ENCODE measurements at places on chromosomes 2 and 18. TPM values are rescaled to one million over a fixed set of nuclear protein-coding genes. Genes with fewer than 3 reads are reported as not detected.

- DNase-seq, result no peak
These were observed 38.5 kb upstream of the INHBB start for GRCh38 chr2:120307482-120307881.

DNA sequence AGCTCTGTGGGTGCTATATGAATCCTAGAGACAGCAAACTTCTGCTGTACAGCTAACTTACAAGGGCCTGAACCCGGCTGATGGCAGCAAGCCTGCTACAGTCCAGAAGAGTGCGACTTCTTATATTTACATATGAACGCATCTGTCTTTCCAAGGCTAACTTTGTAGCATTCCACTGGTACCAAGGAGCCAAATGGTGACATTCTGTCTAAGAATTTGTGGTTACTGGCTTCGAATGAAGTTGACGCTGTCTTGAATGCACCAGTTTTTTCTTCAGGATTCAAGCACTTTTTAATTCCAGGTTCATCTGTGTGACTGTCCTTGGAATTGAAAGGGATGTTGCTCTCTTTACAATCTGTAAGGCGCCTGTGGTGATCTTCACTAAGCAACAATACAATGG, 42.4 kb downstream of the THUMPD2 start:
- no peak for DNase-seq

DNA sequence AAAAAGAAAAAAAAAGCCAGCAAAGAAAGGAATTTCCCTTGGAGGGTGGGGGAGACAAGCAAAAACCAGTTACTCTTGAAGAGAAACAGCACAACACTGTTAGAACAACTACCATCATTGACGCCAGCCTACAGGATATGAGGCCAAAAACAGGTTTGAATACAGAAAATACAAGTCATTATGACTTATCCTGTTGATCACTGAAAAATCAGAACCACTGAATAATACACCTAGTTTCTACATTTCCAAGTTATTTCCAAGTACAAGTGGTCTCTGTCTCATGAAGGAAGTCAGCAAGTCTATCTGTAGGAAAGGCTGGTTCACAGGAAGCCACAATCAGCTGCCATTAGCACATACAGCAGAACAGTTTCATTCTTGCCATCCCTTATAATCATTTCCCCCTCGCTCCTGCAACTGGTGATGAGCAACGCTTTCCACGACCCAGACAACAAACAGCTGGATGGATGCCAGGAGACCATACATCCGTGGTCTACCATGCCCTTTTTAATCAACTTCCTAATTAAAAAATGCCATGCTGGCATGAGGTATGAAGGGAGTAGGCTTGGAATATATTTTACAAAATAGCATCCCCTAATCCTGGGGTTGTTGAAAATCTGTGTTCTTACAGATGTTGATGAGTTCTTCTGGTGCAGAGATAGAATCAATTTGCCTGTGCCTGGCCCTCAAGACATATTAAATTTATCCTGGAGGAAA, 10.4 kb downstream of the MYT1L start:
- DNase-seq, result no peak

DNA sequence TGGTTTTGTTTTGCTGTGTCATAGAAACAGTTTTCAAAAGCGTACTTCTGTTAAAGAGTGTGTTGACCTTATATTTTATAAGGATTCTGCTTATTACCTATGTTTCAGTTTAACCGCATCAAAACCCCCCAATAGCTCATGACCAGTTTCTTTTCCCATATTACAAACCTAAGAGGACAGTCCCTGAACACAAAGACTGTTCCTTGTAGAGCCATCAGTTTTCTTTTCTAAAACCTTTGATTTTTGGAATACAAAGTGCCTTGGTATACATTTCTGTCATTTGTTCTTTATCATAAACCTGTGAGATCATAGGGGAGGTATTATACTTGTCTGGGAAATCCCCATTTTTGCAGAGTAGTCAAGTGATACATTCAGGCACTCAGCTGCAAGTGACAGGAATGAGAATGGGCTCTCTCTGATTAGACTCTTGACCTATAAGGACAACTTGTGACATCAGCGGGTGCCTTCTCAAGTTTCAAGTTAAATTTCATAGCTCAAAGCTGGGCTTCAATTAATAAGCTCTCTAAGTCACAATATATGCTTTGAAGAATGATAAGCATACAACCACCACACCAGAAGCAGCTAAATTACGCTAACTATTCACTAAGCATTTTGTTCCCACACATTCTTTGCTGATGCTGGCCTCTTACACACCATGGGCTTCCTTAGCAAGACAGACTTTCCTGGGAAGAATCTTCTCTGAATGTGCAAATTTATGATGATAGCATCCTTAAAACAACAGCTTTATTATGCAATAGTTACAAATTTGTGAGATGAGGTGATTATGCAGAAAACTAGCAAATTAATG, 97.5 kb upstream of the CD302 start:
- no peak for DNase-seq

DNA sequence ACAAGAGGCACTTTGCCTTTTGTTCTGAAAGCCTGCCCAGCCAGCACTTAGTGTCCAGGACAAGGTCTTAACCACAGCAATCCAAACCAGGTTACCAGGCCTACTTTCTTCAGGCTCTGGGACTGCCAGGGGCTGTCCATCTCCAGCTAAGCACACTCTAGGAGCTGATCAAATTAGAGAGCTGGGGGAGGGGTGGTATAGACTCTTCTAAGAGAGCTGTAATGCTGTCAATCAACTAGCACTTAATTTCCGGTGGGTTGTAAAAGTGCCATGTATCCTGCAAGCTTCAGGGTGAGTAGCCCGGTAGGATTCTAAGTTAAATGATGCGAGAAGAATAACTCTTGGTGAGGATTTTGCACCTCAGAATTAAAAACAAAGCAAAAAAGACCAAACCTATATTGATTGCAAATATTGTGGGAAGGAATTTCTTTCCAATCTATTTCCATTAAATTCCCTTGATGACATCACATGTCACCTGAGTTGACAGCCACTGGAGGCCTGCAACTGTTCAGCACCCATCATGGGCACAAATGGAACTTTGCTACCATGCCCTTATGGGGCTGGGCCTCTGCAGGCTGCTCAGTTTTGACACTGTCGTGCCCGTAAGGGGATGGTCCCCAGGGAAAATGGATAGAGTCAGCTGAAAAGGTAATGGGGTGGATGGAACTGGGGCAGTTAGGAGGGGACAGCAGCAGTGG, 8.7 kb upstream of the COX7A2L start:
- peak; percentile 25 for DNase-seq

Gene G6PC2
- not detected for total RNA-seq

Gene RTP5
- total RNA-seq, result not detected

Gene LRATD1
- total RNA-seq, result 2.9 TPM
